Brain (organoid and tissue), 16 donors: ENCODE measurements at places on chromosomes 11 and 22. TPM values are rescaled to one million over a fixed set of nuclear protein-coding genes. Genes with fewer than 3 reads are reported as not detected.

VSIG10L2 gene
- polyA plus RNA-seq = not detected

SCO2 gene
- polyA plus RNA-seq = 0.80 TPM

KCNK4 gene
- 3.4 TPM for polyA plus RNA-seq

RAG1 gene
- polyA plus RNA-seq = not detected

TRIM29 gene
- 2.5 TPM for polyA plus RNA-seq

TEAD1 gene
- 32.4 TPM for polyA plus RNA-seq

MYO7A gene
- polyA plus RNA-seq = 4.2 TPM

TRIM48 gene
- polyA plus RNA-seq = not detected

CHRNA10 gene
- not detected for polyA plus RNA-seq

C11orf91 gene
- polyA plus RNA-seq = not detected

PHF21B gene
- polyA plus RNA-seq = 8.2 TPM

KCTD21 gene
- 14.5 TPM for polyA plus RNA-seq

FAM83F gene
- 10.8 TPM for polyA plus RNA-seq

ELF5 gene
- polyA plus RNA-seq = not detected

OR8A1 gene
- polyA plus RNA-seq = not detected

PPFIA1 gene
- 27.5 TPM for polyA plus RNA-seq

CRYBA4 gene
- polyA plus RNA-seq = not detected

GPHA2 gene
- not detected for polyA plus RNA-seq

OR10G4 gene
- polyA plus RNA-seq = not detected

AMPD3 gene
- polyA plus RNA-seq = 10.8 TPM

GRM5 gene
- polyA plus RNA-seq = 1.1 TPM

UPK3A gene
- polyA plus RNA-seq = 13.6 TPM

MS4A12 gene
- polyA plus RNA-seq = not detected

GAB2 gene
- 137 TPM for polyA plus RNA-seq
